ENCODE measurements at places on chromosomes 12 and 14.

DNA sequence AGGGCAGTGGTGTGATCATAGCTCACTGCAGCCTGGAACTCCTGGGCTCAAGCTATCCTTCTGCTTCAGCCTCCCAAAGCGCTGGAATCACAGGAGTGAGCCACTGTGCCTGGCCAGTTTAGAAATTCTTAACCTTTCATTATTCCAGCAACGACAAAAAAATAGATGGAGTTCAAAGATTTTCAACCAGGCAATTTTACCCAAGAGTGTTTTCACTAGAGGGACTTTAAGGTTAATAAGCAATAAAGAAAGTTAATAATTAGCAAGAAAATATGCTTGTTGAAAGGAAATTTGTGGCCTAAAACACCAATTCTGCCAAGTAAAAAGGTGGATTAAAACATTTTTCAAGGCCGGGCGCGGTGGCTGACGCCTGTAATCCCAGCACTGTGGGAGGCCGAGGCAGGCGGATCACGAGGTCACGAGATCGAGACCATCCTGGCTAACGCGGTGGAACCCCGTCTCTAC is 14.8 kb downstream of the CDKL1 start:
- no peak for DNase-seq

- no peak for DNase-seq
Observed at GRCh38 chr12:713281-713875, 39.0 kb upstream of the WNK1 start.

DNA sequence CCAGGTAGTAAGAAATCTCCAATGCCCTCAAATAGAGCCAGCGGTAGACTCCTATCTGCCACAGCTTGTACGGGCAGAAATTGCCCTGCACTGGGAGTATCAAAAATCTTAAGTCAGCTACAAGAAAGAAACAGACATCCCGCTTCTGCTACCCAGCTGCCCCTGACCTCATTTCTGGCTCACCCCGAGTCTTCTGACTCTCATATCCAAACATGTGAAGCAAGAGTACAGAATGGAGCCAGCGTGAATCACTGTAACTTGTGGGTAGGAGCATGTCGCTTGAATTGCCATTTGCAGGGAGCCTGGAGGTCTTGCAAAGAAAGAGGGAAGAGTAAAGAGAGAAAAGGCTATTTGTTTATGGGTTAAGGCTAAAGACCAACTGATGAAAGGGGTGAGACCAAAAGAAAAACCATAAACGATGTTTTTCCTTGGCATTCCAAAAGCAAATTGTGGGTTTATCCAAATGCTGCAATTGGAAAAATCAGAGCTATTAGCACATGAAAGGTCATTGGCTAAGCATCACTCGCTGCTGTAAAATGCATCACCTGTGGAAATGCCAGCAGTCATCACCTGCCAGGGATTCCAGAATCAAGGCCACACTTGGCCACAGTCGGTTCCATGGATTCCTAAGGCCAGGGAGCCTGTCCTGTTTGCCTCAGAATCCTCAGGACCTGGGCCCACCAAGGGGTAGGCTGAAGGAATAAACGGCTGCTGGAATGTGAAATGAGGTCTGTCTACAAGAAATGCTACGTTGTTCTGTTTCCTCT is 86.6 kb downstream of the FOXN3 start:
- DNase-seq: no peak

DNA sequence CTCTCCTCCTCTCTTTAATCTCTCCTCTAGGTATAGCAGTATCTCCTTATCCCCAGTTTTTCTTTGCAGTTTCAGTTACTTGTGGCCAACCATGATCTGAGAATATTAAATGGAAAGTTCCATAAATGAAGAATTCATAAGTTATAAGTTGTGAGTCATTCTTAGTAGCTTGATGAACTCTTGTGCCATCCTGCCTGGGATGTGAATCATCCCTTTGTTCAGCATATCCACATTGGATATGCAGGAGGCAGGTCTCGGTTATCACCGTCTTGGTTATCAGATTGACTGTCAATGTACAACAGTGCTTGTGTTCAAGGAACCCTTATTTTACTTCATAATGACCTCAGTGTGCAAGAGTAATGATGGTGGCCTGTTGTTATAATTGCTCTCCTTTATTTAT is 134.0 kb downstream of the TMEM117 start:
- no peak for DNase-seq

- DNase-seq: no peak
Observed at GRCh38 chr12:82695531-82695930, 8.8 kb downstream of the TMTC2 start.

DNA sequence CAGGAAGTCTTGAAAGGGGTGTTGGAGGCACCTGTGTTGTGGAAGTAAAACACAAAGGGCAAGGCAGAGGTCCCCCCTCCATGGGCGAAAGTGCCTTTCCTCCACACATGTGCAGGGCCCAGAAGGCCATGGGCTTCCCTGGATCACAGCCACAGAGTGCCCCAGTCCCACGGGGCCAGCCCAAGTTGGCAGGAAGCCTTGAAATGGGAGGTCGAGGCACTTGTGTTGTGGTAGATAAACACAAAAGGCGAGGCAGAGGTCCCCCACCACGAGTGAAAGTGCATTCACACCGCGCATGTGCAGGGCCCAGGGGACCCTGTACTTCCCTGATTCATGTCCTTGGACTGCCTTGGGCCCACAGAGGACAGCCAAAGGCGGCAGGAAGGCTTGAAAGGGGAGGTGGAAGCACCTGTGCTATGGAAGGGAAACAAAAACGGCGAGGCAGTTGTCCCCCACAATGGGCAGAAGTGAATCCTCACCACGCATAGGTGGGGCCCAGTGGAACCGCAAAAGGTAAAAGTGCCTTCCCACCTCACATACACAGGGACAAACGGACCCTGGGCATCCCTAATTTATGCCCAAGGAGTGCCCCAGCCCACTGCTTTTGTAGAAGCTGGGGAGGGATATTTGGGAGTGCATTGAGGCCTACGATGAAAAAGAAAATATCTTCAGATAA is 585.4 kb downstream of the ALG10 start:
- DNase-seq: no peak

DNA sequence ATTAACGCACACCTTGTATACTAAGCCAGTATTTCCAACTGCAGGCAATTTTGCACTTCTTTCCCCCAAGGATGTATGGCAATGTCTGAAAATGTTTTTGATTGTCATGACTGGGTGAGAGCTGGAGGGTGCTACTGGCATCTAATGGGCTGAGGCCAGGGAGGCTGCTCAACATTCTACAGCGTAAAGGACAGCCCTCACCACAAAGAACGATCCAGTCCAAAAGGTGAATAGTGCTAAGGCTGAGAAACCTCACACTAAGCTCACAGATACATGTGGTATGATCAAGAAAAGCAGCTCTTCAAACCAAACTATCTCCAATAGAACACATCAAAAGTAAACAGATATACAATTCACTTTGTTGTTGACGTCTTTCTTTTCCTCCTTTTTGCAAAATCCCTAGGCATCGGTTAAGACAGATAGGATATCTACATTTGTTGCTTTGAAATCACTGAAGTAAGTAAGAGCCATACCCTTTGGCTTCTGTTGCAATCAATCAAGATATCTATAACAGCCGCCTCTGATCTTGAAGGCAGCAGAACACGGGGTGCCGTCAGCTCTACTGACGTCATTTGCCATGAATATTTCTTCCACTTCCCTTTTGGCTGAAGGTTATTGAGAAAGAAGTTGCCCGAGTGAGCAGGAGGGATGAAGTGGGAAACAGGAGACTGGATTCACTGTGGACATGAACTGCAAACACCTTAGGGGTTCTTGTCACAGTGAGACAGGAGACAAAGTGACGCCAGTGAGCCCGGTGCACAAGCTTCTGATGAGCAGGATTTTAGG is 218.3 kb downstream of the FOXN3 start:
- DNase-seq: no peak

DNA sequence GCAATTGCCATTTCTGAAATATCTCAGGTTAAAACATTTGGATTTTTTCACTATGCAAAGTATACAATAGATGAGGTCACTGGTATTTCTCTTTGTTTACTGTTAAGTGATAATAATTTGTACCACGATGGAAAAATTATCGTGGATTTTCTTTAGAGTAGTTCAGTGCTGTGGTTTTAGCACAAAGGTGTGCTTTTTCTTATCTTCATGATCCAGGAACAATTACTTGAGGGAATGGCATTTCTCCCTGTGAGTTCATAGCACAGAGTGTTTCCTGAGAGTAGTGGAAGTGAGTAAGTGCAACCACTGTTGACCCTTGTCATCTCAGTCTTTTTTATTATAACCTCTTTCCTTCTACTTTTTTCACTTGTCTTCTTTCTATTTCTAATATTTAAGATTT is 86.8 kb downstream of the FGD4 start:
- DNase-seq: no peak

GRCh38 chr12:105995961-105996431 is 142.8 kb downstream of the NUAK1 start:
- peak; percentile 37 for DNase-seq

DNA sequence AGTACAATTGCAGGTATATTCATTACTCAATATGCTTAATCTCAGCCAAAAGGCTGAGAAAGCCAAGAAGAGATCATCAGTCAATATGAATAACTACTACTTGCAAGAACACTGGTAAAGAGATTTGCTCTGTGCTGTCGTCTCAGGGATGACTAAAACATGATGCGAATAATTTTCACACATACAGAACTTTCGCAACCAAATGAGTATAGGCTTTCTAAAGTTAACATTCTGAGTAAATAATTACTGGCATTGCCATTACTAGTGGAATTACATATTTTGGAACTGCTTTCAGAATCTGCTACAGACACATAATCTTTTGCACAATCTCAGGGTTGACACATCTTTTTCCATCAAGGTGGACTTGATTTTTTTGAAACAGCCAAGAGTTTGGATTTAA is 24.7 kb downstream of the NCKAP1L start:
- no peak for DNase-seq

DNA sequence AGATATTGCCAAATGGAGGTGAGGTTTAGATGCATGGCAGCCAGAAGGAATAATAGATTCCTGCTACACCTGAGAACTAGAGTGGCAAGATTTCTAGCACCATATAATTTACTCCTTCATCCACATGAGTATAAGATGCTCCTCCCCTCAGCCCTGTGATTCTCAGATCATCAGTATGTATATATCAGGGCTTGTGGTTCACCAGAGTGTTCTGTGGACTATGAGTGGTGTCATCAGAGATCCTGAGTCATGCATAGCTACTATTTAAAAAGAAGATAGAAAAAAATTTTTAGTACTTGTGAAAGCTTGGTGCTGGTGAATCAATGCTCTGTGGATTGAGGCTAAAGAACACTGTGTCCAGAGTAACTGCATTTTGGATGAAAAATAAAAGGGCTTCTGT is 285.9 kb downstream of the BMP4 start:
- no peak for DNase-seq

GRCh38 chr14:103022002-103022684 is 35.2 kb downstream of the CDC42BPB start:
- no peak for DNase-seq

DNA sequence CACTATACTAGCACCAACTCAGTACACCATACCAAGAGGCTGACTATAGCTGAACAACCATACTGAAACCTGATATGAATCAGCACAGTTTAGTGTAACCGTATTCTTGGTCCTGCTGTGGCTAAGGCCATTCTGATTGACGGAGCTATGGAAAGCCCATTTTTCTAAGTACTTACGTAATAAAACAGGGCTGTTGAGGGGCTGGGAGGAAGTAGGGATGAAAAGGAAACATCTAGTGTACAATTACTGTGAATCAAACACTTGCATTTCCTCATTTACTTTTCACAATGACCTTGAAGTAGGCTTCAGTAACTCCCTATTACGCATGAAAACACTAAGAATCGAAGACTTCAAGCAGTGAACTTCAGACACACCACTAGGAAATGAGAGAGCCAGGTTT is 198.2 kb downstream of the BTG1 start:
- no peak for DNase-seq

- no peak for DNase-seq
Observed at GRCh38 chr12:130919086-130919485, 34.6 kb upstream of the ADGRD1 start.

DNA sequence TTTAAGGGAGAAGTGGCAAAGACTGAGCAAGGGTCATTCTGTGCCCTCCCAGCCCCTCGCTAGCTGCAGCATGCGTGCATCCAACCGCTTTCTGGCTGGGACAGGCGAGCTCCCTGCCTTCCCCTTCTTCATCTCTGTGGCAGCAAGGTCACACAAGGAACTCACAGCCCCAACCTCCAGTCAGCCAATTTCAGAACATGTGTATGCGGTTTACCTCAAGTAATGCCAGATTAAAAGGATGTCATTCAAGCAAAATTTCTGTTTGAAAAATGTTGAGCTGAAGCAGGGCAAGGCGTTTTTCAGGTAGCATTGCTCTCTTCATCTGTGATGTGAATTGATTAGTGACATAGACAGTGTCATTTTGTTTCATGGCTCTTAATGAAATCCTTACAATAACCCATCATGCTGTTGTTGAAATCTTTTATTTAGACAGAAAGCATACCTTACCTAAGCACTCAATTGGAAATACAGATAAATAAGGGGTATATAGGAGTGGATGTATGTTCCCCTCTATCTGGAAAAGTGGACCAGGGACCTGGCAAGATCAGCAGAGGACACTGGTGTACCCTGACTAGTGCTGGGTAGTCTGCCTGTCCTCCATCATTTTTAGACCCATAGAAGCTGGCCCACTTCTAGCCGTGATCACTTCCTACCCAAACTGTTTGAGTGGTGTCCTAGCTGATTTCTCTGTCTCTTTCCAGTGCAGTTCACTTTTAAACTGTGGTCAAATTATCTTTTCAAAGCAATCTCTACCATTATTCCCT is 82.8 kb upstream of the NEDD1 start:
- no peak for DNase-seq

DNA sequence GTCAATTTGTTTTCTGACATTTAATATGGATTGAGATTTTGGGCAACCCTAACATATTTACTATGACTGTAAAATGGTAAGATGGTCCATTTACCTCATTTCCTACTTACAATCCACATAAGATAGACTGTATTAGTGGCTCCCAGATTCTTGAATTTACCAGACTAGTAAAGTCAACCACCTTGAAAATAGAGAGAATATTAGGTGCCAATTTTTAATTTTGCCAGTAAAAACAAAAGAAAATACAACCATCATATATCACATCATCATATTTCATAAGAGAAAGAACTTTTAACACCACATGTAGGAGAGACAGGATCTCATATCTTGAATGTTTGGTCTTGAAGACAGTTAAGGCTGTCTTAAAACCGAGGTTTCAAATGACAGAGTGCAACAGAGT is 7.7 kb upstream of the FBLN5 start:
- no peak for DNase-seq

DNA sequence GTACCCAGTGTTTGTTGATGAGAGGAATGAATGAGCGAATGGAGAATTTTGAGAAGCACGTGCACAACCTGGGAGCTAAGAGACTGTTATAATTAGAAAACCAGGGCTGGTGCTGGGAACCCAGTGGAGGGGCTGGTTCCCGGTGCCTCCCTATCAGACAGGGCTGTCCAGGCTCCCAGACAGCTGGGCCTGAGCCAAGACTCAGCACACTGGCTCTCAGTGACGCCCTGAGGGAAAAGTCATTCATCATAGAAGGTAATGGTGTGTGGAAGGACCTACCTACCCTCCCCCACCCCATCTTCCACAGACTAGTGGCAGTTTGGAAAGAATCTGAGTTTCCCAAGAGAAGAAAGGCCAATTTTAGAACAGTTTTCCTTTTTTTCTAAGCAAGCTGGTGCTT is 34.7 kb downstream of the KCNA5 start:
- no peak for DNase-seq

- DNase-seq: no peak
Observed at GRCh38 chr12:31521964-31522363, 69.0 kb downstream of the DENND5B start.

GRCh38 chr12:126582231-126582630 is 1517.0 kb downstream of the AACS start:
- DNase-seq: no peak

Measured in HFF-Myc (cell line).